ENCODE measurements at places on chromosomes 16 and 17. TPM values are rescaled to one million over a fixed set of nuclear protein-coding genes. Genes with fewer than 3 reads are reported as not detected.
A peak's percentile ranks its signal among the peaks of the same experiment; 100 is the strongest.

DNA sequence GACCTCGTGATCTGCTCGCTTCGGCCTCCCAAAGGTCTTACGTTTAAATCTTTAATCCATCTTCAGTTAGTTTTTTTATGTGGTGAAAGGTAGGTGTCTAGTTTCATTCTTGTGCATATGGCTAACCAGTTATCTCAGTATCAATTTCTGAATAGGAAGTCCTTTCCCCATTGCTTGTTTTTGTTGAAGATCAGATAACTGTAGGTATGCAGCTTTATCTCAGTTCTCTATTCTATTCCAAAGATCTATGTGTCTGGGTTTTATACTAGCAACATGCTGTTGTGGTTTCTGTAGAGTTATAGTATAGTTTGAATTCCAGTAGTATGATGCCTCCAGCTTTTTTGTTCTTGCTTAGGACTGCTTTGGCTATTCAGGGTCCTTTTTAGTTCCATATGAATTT, 65.2 kb downstream of the TNFRSF13B start:
- no peak for ATAC-seq

SLC9A5 gene
- 1.3 TPM for total RNA-seq

DNA sequence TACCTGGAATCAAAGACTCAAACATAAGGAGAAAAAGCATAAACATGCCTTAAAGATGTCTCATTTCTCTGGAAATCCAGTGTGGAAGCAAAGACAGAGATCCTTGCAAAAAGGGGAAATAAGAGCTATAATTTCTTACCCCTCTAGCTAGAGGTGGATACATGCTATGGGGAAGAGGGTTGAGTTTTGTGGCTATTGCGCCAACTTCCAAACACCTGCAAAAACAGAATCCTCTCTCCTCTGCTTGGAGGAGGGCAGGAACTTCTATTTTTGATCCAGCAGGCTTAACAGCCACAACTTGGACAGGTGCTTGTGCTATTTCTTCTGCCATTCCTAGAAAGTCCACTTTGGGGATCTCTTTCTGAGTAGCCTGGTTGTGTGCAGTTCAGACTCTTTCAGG, 21.5 kb upstream of the NUDT7 start:
- ATAC-seq, result no peak

DNA sequence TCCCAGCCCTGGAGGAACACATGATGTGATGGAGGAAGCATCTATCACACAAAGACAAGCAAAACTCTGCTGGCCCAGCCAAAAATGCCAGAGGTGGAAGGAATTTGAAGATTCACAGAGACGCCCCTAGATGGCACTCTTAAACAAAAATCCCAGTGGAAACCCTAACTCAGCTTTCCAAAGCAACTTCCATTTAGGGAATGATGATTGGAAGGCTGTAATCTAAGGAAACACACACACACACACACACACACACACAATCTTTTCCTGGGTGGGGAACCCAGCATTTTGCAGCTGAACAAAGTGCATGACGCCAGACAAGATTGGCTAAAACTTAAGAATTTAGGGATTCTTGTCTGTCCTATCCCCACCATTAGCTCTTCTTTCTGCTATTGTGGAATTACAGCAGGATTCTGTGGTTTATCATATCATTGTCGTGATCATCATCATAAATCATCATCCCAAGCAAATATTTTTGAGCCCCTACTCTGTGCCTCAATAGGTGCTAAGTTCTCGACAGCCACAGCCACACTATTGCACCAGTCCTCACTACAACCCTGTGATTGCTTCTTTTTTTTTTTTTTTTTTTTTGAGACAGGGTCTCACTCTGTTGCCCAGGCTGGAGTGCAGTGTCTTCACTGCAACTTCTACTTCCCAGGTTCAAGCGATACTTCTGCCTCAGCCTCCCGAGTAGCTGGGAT, 1.6 kb upstream of the LDAF1 start:
- ATAC-seq, result peak; percentile 12

AURKB gene
- total RNA-seq, result 45.3 TPM

GRCh38 chr17:80751070-80751945, 206.7 kb downstream of the RPTOR start:
- ATAC-seq, result peak; percentile 96
